ENCODE measurements at places on chromosomes 1 and 21.

DNA sequence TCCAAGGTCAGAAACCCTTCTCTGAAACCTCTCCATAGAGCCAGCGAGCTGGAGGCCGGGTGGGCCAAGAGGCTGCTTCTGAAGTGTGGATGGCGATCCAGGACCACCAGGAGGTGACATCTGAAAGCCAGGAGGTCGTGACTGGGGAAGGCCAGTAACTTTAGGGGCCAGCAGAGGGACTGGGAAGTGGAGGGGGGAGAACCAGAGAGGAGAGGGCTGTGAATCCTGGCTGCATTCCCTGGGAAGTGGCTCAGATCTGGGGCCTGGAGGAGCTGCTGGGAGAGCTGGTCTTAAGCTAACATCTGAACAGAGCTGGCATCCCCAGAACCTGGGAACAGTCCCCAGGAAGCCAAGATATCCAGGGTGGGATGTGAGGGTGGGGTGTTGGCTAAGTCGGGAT, 11.3 kb upstream of the EPHA8 start:
- no peak for DNase-seq

GRCh38 chr1:108718927-108719655, 6.4 kb downstream of the FNDC7 start:
- no peak for DNase-seq

GRCh38 chr1:234970731-234971476, 157.7 kb downstream of the TOMM20 start:
- DNase-seq: no peak

DNA sequence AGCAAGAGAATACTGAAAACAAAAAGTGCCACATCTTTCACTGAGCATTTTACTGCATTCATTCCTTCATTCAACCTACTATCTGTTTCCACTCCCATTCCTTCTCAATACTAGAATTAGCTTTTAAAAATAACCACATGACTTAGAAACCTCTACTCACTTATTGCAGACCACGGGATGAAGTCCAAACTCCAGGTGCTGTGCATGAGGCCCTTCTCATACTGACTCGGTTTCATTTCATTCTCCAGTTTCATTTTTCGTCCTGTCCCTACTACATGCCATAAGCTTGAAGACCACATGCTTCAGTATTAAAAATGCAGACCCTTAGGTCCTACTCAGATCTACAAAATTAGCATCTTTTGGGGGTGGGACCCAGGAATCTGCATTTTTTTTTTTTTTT, 2.3 kb upstream of the BACH1 start:
- DNase-seq: no peak

GRCh38 chr1:77686796-77687518, 4.5 kb upstream of the ZZZ3 start:
- DNase-seq: no peak

DNA sequence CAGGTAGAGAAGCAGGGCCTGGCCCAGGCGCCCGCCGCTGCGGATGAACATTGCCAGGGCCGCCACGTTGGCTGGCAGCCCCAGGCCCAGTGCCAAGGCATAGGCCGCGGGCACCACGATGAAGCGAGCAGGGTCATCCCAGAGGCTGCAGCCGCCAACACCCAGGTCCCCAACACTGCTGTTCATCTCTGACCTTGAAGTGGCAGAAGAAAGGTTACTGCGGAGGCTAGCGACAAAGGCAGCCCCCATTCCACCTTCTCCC, 8.0 kb downstream of the TMEM35B start:
- no peak for DNase-seq

GRCh38 chr1:74791491-74791890, 58.5 kb downstream of the TYW3 start:
- no peak for DNase-seq

DNA sequence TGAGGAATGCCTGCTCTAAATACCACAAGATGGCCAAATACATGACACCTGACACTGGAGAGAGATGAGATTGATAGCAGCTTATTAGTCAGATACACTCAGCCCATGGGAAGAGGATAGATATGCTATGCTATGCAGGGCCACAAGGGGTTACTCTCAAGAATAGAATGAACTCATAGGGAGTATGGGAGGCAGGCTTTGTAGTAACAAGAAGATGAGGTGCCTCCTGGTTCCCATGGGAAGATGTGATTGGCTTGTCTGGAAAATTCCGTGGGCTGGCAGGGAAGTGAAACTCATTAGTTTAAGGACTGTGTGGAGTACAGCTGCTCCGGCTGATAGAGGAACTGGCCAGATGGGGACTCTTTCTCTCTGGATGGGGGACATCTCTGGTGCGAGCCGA, 16.5 kb downstream of the CCDC30 start:
- peak; percentile 7 for DNase-seq

- DNase-seq: no peak
These were observed 340.6 kb downstream of the PAPPA2 start for GRCh38 chr1:176803596-176803995.

- peak; percentile 53 for DNase-seq
These were observed at the start of gene LYPLA2 for GRCh38 chr1:23790696-23791515. LYPLA2 (plus strand) TSS chr1:23791145; CDS start chr1:23792683, 1,538 bp downstream.

DNA sequence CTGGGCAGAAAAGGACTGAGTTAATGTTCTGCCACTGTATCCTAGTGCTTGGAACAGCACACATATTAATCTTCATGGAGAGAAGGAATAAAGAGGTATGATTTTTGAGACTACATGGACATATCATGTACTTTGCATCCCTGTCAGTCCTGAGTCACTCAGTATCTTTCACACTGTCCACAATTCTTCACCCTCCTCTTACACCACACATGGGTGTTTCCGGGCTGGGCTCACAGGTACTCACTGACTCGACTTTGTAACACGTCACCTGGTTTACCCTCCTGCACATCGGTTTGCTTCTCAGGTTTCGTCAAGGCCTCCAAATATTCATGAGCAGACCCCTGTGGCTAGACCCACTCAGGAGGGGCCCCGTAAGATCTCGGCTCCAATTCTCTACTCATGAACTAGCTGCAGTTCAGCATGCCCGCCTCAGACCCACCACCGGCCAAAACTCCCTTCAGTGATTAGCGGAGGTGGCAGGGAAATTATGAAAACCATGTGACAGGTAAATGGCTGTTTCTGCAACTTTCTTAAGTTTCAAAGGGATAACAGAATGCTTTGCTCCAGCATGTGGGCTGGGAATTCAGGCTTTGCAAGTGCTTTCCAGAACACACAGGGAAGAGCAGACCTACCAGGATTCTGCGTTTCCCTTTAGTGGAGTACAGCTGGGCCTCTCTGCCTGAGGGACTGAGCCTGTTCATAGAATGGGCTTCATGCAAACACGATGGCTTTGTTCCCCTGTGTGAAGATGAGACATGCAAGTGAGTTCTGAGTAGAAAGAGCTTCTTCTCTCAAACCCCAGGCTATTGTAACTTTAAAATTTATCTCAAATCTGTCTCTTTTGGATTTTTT, 31.3 kb upstream of the TRABD2B start:
- no peak for DNase-seq
